CD4-positive, alpha-beta T cell treated with Interleukin-21 for 1 hour (primary cell): ENCODE measurements at places on chromosomes 5 and 9.

DNA sequence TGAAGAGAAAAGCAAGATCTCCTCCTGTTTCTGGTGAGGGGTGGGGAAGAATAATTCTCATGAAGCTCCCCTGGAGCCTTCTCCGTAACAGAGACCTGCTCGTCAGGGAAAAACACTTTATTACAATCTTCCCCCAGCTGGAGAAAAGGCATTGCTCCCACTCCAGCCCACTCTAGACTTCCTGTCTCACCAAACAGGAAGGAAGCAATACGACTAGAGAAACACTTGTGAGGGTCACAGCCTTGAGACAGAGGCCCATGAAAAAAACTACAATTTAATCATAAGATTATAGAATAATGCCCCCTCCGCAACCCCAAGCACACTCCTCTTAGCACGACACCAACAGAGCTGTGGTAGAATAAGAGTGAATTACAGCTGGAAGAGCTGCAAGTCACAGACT lies 197.2 kb upstream of the S1PR3 start:
- no peak for DNase-seq

DNA sequence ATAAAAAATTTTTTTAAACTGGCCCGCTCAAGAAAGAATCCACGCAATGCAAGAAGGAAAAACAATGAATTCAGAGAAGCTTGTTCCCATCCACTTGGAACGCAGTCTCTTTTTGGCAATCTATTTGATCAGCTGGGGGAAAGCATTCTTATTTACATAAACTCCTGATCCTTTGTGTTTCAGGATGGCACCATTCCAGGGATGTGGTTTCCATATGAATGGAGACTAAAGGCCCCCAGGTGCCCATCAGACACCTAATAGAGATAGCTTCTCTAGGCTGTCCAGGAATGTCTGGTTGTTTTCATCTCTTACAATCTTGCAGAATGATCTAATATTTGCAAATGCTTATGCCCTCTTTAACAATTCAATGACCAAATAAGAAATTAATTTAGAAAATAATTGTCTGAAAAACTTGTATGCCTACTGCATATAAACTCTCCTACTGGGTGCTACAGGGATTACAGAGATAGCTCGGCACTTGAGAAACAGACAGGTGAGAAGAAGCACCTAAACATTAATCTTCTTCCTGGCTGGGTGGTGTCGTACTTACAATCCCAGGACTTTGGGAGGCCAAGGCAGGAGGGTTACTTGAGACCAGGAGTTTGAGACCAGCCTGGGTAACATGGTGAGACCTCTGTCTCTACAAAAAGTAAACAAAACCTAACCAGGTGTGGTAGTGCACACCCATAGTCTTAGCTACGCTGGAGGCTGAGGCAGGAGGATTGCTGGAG lies 3.0 kb upstream of the RASGRF2 start:
- DNase-seq = no peak

DNA sequence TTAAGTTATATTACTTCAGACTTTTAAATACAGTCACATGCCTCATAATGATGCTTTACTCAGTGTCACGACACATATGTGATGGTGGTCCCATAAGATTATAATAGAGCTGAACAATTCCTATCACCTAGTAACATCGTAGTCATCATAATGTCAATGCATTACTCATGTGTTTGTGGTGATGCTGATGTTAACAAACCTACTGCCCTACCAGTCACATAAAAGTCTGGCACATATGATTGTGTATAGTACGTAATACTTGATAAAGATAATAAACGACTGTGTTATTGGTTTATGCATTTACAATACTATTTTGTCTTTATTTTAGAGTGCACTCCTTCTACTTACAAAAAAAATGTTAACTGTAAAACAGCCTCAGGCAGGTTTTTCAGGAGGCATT lies 103.7 kb downstream of the PAM start:
- no peak for DNase-seq

GRCh38 chr5:95801532-95801931 lies 21.0 kb downstream of the GLRX start:
- DNase-seq = no peak

DNA sequence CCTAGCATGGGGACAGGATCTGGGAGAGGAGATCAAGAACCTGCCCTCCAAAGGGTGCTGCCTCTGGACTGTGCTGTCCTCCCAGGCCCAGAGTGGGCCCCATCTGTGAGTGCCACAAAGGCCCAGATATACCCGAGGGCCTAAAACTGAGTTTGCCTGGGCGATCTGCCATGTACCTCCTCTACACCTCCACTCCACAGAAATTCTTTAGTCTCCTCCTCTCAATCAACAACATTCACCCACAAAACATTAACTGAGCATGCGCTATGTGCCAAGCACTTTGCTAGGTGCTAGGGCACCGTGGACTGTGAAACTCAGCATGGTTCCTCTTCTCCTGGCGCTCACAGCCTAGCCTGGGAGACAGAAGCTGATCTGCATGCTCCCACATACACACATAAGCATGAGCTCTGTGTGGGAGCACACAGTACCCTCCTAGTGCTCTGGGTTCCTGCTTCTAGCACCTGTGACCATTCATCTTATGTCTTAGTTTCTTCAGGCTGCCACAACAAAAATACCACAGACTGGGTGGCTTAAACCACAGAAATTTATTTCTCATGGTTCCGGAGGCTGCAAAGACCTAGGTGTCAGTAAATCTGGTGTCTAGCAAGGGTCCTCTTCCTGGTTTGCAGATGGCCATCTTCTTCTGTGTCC lies 82.0 kb upstream of the FSTL4 start:
- DNase-seq = no peak

- peak; percentile 81 for DNase-seq
These were observed 3.5 kb upstream of the PDLIM7 start for GRCh38 chr5:177500685-177501522.

GRCh38 chr9:84709056-84709455 lies 39.5 kb downstream of the NTRK2 start:
- DNase-seq = no peak

GRCh38 chr9:88018101-88018500 lies 43.8 kb upstream of the CDK20 start:
- no peak for DNase-seq

GRCh38 chr9:99895510-99895909 lies 10.9 kb upstream of the STX17 start:
- DNase-seq = no peak

DNA sequence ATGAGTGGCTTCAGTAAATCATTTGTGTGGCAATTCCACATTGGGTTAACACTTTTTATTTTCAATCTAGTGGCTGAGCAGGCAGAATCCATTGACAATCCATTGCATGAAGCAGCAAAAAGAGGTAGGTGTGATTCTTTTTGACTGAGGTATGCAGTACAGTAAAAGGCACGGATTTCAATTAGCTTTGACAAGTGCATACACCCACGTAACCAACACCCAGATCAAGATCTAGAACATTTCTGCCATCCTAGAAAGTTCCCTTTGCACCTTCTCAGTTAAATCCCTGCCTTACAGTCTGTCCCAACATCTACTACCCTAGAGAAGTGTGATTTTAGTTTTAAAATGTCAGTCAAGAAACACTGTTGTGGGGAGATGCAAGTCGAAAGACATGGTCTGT lies 43.4 kb downstream of the OSTF1 start:
- DNase-seq = no peak

GRCh38 chr5:61534481-61535267 lies 202.6 kb downstream of the ZSWIM6 start:
- peak; percentile 15 for DNase-seq

DNA sequence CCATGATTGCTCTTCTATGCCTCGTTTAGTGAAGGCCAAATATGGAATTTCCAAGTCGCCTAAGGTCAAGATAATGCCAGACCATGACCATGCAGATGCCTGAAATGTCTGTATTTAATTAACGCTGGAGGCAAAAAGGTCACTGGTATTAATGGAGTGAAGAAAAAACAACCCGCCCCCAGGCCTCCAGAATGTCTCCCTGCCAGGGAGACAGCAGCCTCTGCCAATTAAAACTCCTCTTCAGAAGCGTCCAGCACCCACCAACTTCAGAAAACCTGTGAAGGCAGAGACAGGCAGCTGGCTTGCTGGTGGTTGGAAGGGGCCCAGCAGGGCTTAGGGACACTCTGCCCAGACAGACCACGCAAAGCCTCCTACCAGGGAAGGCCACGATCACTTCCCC lies 94.4 kb downstream of the VAV2 start:
- DNase-seq = no peak

GRCh38 chr9:89810431-89810830 lies 205.6 kb downstream of the GADD45G start:
- no peak for DNase-seq

GRCh38 chr9:72383978-72384709 lies 19.1 kb upstream of the ZFAND5 start:
- no peak for DNase-seq

DNA sequence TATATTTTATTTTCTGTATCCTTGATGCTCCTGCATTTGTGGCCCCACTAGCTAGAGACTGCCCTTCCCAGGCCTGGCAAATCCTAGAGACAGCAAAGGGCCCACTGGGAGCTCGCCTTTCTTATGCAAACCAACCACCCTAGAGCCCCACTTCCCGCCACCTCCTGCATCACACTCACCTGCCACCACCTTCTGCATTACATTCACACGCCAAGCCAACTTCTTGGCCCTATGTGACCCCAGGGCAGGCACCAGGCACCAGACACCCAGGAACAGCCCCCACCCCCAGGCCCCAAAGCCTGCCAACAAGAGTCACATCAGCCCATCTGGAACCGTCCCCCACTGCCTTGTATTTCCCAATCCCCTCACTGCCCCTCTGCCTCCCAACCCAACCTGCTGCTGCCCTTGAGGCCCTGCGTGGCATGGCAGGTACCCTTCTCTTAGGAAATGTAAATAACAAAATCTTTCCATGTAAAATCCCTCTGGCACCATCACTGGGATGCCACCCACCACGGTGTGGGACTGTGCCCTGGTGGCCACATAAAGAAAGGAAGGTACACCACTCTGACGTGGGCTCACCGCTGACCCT lies 22.0 kb downstream of the ROR2 start:
- no peak for DNase-seq

- DNase-seq = no peak
These were observed 10.7 kb downstream of the ABO start for GRCh38 chr9:133264235-133264764.

GRCh38 chr9:77975036-77975435 lies 56.6 kb downstream of the GNAQ start:
- no peak for DNase-seq

- DNase-seq = no peak
These were observed 2.3 kb downstream of the SMIM3 start for GRCh38 chr5:150780816-150781221.

DNA sequence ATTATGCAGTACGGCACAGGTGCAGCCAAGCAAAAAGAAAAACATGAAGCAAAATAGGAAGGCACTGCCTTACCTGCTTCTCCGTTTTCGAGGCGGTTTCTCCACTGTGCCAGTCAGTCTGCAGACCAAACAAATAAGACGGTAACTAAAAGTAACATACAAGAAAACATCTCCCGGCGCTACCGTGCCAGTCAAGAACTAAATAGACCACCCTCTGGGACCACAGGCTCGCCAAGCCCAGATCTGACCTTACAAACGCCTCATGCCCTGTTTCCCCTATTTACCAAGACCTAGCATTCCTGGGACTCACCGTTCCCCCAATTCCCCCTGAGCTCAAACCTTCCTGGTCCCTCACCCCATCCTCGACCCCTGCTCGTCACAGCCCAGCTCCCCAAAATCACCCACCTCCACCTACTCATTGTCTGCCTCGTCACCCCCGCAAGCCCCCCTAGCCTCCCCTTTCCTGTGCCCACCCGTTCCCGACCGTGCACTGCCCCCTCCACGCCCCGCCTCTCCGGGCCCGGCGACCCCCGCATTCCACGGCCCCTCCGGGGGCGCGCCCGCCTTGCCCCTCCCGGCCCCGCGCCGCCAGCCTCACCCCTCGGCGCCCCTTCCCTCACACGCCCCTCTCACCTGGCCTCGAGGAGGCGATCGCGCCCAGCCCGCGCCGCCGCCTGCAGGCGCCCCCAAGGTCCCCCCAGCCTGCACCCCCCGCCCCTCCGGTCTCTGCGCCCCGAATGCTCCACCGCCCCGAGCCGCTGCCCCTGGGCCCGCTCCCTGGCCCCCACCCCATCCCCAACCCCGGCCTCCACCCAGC lies 560 bp downstream of the SCAI start:
- DNase-seq = peak; percentile 9

DNA sequence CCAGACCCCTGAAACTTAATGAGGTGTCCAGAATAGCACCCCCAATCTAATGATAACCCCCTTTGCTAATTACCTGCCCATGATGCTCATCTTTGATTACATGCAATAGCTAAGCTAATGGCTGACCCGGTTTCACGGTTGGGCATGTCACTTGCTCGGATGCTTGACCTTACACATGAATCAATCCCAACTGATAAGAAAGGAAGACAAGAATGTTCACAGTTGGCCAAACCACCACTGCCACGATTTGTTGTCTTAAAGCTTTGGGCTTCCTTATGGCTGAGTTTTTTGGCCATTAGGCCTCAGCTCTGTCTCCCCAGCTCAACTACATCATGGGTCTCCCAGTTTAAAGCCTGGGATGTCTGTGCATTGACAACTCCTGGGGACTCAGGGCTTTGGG lies 53.1 kb upstream of the TGFBR1 start:
- no peak for DNase-seq

GRCh38 chr5:133295520-133295919 lies 243.7 kb downstream of the HSPA4 start:
- DNase-seq = no peak
